ENCODE measurements at places on chromosomes 1 and 21.
A peak's percentile ranks its signal among the peaks of the same experiment; 100 is the strongest.

DNA sequence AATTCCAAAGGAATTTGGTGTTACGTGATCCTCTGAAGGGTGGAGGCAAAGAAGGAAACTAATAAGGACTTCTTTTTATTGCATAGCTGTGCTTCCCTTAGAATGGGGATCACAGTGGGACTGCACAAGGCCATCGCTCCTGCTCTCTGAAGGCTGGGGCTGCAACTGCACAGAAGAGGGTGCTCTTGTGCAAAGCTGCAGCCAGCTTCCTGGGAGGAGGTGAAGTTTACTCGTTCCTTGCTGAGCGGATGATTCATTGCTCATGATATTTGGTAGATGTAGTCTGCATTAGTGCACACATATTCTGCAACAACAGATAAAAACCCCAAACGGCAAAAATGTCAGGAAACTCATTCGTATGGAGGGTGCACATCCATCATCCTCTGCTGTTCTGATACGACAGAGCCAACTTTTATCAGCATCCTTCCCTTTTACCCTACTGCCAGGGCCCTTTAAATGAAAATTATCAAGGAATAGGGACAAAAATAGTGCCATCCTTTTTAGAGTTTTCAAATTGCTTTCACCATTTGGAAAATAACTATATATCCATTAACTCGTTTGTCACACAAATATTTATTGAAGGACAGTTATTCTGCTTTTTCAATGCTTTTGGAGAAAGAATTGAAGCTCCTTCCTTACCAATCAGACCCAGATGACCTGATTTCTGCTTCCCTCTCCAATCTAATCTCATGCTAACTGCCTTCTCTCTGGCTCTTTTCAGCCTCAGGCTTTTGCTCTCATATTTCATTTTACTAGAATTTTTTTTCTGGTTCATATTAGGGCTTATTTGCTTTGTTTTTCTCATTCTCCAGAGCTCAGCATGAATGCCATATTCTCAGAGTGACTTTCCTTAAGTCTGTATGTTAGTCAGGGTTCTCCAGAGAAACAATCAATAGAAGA lies 263.6 kb downstream of the DUSP10 start:
- DNase-seq = peak; percentile 1

DNA sequence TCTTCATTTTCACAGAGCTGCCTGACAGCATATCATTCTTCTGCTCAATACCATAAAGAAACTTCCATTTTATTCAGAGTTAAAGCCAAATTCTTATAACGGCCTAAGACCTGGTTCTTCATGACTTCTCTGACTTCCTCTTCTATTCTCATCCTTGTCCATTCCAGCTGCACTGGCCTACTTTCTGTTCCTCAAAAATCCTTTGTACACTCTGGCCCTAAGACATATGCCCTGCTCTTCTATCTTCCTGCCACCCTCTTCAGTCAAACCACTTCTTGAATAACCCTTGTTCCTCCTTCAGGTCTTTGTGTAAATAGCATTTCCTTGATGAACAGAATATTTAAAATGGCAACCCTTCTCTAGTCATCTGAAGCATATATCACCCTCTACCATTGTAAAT lies 1338.7 kb upstream of the ADGRL2 start:
- no peak for DNase-seq

DNA sequence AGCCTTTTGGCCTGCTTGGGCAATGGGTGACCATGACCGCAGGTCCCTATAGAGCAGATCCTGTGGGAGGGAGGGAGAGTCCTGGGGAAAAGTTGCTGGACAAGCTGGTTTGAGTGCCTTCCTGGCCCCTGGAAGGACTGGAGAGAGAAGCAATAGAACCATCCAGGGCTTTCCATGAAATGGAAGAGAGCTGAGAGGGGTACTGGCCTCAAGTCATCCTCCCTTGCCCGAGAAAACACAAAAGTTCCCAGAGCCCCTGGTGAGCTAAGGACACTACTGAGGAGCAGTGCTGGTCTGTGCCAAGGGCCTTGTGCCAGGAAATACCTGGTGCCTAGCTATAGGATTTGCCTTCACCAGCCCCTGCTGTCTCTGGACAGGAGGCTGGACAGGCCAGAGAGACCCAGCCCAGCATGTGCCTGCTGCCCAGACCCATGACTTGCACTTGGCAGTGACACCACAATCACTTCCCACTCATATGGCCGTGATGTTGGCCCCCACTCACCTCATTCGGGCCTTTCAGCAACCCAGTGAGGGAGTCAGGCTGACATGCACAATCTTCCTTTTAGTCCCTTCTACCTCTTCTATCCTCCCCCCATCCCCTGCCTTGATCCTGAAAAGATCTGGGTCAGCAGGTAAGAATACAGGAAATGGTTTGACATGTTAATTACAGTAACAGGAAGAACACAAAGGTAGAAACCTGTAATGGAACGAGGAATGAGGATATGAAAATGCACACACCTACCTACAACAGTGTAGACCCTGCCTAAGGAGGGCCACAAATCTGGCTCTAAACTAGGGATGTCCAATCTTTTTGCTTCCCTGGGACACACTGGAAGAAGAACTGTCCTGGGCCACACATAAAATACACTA lies 7.0 kb downstream of the SH3BP5L start:
- DNase-seq = no peak

- no peak for DNase-seq
Measured at GRCh38 chr1:39818482-39818881, 29.8 kb upstream of the BMP8B start.

GRCh38 chr1:150968491-150968890 lies 6.1 kb downstream of the CERS2 start:
- DNase-seq = no peak

- peak; percentile 10 for DNase-seq
Measured at GRCh38 chr1:48236716-48237470, 14.4 kb downstream of the SLC5A9 start.

DNA sequence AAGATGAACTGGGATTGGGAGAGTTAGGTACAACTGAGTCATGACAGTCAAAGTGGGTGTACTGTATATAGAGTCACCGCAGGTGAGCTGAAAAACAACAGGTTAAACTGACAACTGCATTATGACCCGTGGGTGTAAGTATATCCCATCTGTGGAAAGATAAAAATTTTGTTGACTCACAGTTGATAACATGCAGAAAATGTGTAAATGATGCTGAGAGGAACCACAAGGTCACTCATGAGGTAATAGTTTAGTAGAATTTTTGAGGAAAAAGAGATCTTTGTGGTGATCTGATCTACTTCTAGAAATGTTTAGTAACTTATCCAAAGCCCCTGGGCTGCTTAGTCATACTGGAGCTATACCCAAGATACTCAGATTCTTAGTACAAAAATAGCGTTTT lies 838 bp downstream of the OR2C3 start:
- DNase-seq = no peak

DNA sequence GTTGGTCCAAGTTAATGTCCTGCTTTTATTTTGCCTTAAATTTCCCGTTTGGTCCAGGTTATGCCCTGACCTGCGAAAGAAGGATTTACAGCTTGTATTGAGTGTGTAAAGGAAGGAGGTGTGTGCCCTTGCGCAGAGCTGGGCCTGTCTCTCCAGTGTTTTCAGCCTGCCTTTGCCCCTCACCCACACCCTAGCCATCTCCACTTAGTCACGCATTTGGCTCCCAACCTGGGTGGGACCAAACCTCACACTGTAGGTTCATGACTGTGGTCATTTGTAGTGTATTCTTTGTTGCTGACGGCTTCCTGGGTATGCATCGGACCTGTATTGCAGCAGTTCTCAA lies 572 bp upstream of the SRSF10 start:
- DNase-seq = peak; percentile 55

DNA sequence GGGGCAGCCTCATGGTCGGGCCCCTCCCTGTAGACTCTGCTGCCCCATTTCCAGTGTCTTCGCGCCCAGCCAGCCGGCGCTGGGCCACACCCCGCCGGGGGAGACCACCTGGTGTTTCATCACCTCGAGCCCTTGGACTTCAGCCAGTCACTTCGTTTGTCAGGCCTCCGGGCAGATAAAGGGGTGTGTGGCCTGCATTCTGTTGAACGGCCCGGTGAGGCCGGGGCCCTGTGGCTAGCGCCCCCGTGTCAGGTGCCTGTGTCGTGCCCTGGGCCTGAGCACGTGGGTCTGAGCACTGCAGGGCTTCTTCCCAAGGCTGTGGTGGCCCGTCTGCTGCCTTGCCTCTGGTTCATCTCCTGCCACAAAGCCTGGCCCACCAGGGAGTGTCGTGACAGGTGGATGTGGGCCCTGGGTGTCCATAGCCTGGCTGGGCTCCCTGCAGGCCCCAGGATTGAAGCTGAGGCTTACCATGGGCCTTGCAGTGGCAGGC lies 65.2 kb upstream of the DIP2A start:
- no peak for DNase-seq

GRCh38 chr1:109027841-109028240 lies 14.1 kb downstream of the WDR47 start:
- no peak for DNase-seq

DNA sequence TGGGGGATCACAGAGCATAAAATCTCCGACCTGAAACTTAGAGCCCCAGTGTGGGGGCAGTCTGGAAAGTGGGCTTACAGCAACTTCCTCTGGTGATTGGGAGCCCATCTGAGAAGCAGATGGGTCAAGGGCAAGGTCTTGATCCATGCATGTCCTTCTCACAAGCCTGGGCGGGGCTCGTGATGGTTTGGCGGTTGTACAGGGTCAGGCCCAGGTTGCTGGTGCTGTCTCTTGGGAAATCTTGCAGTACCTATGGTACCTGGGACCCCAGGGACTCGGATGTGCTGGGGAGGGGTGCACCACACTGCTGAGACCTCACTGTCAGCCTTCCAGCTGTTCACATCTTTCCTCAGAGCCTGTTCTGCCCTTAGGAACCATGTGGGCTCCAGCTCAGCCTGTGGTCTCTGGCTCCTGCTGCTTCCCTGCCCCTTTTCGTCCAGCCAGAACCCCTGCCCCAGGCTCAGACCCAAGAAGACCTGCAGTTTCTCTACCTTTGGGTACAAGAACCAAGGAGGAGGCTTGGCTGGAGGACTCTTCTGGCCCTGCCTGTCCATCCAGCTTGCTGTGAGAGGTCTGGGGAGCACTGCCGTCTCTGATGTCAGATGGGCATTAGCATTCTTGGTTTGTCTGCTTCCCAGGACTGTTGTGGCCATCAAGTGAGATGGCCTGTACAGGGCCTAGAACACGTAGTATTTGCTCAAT lies 24.5 kb downstream of the WNT4 start:
- no peak for DNase-seq

DNA sequence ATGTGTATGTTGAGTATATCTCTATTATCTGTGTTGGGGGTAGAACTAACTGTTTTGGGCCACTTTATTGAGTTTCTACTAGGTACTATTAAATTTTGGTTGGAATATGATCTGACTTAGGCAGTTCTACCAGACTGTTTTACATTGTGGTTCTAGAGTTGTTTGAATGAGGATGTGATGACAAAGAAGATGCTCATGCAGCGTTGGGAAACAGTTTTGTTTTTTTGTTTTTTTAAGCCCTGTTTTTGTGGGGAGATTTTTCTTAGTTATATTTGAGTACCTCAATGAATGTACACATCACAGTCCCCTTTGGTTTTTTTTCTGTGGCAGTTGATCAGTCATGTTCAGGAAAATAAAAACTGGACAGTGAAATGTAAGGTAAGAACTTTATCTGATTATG lies 40.1 kb downstream of the TMED5 start:
- no peak for DNase-seq

GRCh38 chr21:41671859-41672542 lies 94.9 kb downstream of the RIPK4 start:
- DNase-seq = no peak

GRCh38 chr1:12426030-12426429 lies 192.0 kb downstream of the DHRS3 start:
- DNase-seq = no peak

DNA sequence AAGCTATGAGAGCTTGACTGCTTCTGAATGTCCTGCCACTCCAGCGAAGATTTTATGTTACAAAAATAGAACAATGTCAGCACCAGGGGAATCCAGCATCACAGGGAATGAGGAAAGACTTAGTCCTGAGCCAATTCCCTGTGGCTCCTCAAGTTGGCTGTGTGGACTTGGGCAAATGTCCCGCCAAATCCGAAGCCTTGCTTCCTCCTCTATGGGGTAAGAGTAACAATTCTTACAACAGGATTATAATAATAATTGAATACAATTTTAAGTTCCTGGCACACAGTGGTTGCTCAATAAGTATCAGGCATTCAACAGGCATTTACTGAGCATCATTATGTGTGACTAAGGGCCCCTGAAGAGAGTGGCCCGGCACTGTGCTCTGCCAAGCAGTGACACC lies 44.4 kb downstream of the STPG1 start:
- DNase-seq = no peak

DNA sequence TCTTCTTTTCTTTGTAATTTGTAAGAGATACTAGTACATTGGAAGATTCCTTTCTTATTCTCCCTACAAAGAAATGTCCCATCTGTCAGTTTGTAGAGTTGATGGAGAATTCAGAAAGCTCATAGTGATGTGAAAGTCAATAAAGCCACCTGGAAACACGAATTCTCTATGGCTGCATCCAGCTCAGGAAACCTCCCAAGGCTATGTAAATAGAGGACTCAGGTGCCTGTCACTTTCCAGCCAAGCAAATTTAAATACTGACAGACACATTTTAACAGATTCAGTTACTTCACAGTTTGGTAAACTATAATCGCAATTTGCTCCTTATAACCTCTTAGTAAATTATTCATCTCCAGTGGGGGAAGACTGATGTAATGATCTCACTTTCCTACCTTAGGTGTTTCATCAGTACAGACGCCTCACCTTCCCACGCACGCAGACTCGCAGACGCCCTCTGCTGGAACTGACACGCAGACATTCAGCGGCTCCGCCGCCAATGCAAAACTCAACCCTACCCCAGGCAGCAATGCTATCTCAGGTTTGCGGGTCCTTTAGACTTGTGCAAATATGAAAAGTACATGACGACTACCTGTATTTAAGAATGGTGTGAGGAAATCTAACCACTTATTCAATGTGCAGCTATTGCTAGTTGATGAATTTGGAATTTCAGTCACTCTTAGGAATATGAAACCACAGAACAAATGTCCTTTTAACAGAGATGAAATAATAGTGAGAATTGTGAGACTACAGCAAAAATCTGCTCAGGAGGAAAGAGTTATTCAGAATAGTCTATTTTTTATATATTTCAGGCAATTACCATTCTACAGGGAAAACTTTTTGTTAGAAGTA lies 60.6 kb downstream of the PTPRC start:
- no peak for DNase-seq

- DNase-seq = no peak
Measured at GRCh38 chr1:238129677-238130076, 239.0 kb upstream of the ZP4 start.

DNA sequence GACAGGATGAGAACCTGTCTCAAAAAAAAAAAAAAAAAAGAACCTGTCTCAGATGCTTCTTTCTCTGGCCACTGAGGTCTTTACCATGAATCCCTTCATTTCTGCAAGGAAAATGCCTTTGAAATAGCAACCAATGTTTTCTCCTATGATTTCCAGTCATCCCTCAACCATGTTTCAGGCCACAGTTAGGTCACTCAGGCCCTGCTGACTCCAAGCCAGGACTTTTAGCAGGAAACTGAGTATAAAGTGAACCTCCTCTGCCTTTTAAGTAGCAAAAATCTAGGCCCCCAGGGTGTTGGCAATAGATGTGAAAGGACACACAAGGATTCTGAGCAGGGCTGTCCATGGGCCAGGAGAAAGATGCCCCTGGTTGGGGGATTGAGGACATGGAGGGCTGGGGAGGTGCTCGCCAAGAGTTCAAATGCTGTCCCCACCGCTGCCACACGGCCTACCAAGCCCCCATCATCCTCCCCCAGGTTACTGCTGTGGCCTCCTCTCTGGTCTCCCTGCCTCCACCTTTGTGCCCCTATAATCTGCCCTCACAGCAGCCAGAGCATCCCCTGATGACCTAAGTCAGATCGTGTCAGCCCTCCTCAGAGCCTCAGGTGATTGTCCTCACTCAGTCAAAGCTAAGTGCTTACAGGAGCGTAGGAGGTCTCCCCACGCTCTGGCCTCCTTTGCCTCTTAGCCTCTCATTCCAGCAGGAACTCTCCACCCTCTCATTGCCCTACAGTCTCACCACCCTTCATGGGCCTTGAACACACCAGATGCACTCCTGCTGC lies 54.6 kb downstream of the MATN1 start:
- no peak for DNase-seq
